ENCODE measurements at places on chromosomes 2 and 18. TPM values are rescaled to one million over a fixed set of nuclear protein-coding genes. Genes with fewer than 3 reads are reported as not detected.

The GYPC gene
- 63.4 TPM for polyA plus RNA-seq

The COL4A3 gene
- 1.2 TPM for polyA plus RNA-seq

The SPEG gene
- polyA plus RNA-seq: 9.9 TPM

The PLB1 gene
- polyA plus RNA-seq: 3.1 TPM

The CSRNP3 gene
- 1.4 TPM for polyA plus RNA-seq

The UGT1A5 gene
- polyA plus RNA-seq: not detected

The MYO1B gene
- polyA plus RNA-seq: 11.0 TPM

The IL37 gene
- polyA plus RNA-seq: not detected

The DOK6 gene
- polyA plus RNA-seq: 0.31 TPM

The TTN gene
- 0.37 TPM for polyA plus RNA-seq

Measured in stomach (tissue), 19 donors.